ENCODE measurements at places on chromosomes 6 and 20.
A peak's percentile ranks its signal among the peaks of the same experiment; 100 is the strongest.

- DNase-seq = no peak
Measured at GRCh38 chr6:87965806-87966205, 81.8 kb upstream of the SPACA1 start.

GRCh38 chr6:69138148-69138547 is 503.1 kb downstream of the ADGRB3 start:
- DNase-seq = no peak

GRCh38 chr6:146426516-146426915 is 117.1 kb upstream of the RAB32 start:
- DNase-seq = no peak

- peak; percentile 56 for DNase-seq
Measured at GRCh38 chr20:53672484-53673129, 79.0 kb upstream of the ZNF217 start.

GRCh38 chr6:168201383-168201782 is 118.2 kb downstream of the DACT2 start:
- no peak for DNase-seq

GRCh38 chr6:27791182-27791943 is 120.8 kb downstream of the OR2B2 start:
- DNase-seq = peak; percentile 86

DNA sequence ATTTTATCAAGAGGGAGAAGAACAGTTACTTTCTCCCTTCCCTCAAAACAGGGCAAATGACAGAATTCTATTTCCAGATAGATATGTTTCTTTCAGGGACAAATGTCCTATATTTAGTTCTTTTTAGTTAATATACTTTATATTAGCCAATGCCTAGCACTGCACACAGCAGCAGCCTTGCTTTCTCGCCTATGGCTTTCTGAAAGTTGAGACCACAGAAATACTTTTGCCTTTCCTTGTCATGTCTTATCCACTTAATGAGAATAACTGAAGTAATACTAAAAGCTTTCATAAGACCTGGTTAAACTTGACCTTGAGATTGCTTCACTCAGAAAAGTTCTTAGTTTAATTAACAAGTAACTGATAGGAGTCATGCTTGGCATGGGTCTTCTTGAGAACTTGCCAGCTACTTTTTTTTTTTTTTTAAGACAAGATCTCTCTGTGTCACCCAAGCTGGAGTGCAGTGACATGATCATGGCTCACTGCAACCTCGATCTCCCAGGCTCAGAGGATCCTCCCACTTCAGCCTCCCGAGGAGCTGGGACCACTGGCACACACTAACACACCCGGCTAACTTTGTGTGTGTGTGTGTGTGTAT is 159.3 kb downstream of the CDKAL1 start:
- peak; percentile 75 for DNase-seq

DNA sequence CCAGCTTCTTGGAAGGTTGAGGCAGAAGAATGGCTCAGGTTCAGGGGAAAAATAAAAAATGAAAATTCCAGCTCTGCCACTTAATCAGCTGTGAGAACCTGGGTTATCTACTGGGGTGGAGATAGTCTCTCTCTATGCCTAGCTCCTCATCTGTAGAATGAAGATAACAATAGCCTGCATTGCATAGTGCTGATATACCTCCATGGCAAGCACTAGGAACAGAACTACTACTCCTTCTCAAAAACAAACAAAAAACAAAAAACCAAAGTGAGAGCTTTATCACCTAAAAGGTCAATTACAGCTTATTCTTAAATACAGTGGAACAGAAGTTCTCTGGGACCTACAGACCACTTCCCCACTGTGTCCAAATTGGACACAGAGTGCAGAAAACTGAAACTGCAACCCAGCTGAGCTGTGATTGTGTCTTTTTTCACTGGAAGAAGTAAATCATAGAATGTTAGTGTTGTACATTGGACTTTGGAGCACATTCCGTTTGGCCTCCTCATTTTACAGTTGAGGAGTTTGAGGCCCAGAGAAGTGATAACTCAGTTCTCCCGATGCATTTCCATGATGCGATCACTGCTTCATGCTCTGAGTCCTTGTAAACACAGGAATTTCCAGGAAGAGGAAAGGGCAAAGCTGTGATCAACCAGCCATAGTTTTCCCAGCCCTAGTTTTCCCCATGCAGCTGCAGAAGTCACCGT is 23.3 kb downstream of the MTFR2 start:
- peak; percentile 23 for DNase-seq

DNA sequence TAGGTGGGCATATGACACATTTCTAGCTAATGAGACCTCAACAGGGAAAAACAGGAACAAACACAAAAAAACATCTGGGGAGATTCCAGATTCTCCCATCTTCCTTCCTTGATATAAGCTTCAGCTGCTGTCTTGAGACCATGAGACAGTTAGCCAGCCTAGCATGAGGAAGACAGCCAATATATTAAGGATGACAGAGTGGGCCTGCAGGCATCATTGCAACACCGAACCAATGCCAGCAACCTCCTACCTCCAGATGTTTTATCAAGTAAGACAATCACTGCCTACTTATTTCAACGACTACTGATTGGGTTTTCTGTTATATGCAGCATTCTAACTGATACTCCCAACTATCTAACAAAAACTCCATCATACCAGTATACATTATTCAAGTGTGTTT is 119.0 kb downstream of the ISM1 start:
- peak; percentile 37 for DNase-seq

GRCh38 chr6:163457637-163458561 is 43.4 kb downstream of the QKI start:
- peak; percentile 96 for DNase-seq

DNA sequence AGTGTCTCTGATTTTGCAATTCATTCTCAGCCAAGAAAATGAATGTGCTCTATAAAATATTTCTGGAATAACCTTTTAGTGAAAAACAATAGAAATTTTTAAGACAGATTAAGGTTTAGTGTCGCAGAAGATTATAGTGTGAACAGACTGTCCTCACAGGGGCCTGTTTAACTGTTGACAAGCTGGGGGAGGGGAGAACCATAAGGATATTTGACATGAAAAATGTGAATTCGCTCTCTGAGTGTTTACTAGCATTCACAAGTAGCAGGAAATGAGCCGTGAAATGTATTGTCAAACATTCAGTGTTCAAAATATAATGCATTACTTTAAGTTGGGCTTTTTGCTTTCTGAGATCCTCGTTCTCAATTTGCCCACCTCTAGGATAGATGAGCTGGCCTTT is 134.8 kb upstream of the TSHZ2 start:
- no peak for DNase-seq

DNA sequence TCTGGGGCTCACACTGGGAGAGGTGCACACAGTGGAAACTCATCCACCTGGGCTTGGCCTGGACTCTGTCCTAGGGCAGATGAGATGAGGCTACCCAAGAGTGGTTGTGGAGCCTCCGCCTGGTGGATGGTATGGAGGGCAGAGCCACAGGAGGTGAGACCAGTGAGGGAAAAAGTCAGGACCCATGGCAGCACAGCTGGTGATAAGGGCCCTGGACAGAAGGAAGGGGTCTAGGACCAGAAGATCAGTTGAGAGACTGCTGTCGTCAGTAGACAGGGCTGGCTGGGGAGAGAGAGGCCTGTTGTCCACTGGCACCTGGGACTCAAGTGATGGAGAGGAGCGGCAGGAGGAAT is 29.8 kb downstream of the PLCG1 start:
- DNase-seq = no peak

DNA sequence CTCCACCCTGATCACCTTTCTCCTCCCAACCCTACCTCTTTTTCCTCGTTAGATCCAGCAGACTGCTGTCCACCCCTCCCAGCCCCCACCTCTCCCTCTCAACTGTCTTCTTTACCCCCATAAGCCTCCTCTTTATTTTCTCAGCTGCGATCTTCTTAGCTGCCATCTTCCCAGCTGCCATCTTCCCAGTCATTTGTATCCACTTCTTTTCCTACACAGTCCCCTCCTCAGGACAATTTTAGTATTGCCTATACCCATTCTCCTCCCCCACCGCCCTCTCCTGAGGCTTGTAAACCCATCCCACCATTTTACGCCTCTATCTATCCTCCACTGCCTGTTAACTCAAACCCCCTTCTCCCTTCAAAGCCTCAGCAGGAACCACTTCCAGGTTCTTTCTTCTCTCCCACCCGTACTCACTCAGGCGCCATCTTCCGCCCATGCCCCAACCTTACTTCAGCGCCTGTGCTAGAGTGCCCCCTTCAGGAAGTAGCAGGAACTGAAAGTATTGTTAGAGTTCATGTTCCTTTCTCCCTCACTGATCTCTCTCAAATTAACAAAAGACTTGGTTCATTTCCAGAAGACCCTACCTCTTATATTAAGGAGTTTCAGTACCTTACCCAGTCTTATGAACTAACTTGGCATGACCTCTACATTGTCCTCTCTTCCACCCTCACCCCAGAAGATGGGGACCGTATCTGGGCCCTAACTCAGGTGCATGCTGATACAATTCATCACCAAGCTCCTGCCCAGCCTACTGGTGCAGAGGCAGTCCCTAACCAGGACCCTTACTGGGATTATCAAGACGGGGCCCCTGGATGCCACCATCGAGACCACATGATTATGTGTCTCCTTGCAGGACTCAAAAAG is 236.0 kb downstream of the ADGRG6 start:
- DNase-seq = peak; percentile 41

GRCh38 chr6:33193619-33194018 is 1.4 kb upstream of the COL11A2 start:
- DNase-seq = no peak

DNA sequence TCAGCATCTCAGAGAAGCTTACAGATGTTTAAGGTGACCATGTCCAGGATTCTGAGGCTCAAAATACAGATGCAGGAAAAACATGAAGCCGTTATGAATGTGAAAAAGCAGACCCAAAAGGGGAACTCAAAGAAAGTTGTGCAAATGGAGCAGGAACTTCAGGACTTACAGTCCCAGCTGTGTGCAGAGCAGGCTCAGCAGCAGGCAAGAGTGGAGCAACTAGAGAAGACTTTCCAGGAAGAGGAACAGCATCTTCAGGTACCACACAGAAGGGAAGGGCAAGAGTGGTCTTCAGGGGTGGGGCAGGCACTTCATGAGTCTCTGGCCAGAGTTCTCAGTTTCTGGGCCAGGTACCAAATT is 15.2 kb downstream of the RNF8 start:
- DNase-seq = no peak

GRCh38 chr6:100271625-100272024 is 193.1 kb downstream of the SIM1 start:
- DNase-seq = no peak

GRCh38 chr6:126118936-126119335 is 132.6 kb downstream of the TRMT11 start:
- DNase-seq = peak; percentile 30

DNA sequence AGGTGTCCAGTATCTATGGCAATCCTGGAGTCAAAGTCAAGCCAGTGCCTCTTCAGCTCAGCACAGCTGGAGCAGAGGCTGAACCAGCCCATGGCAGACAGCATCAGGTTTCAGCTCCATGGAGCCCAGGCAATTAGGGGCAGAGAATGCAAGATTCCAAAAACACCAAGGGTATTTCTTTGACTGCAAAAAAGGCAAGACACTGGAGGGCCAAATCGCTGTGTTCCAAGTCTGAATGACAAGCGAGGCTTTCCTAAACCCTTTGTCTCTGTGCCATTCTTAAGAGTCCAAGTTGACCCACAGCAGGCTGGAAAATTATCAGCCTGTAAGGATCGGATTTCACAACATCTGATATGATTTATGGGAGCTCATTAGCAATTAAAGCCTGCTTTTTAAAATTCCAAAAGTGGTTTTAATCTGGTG is 49.7 kb upstream of the TGM3 start:
- DNase-seq = peak; percentile 21

DNA sequence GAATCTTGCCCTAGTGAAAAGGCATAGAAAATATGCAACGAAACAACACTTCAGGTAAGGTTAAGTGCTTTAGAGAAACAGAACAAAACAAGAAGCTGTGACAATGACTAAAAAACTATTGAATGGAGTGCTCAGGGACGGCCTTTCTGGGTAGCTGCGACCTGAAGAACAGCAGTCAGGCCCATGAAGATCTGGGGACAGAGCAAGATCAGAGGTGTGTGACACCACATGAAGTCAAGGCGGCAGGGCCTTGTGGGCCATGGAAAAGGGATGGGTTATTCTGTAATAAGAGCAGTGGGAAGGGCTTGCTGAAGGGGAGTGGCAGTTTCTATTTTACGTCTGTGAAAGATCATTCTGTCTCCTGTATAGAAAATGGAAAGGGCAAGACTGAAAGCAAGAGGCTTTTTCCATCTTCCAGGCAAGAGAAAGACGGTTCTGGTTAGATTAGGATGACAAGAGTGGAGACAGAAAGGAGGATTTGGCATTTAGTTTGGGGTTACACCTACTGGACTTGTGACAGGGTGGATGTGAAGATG is 5.1 kb downstream of the UBE2V1 start:
- no peak for DNase-seq

DNA sequence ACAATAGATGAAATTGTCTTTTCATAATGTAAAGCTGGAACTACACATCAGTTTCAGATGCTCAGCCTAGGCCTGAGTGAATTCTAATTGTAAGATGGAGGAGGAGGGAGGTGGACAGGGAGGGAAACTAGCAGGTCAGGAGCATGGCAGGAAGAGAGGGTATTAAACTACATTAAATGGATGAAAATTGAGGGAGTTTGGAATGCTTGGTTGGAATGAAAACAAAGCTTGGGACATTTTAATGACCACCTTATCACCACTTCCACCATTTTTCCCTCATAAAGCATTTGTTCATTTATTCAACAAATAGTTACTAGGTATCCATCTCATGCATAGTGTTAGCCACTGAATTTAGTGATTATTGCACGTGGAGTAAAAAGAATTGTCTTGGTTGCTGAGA is 65.0 kb downstream of the KIZ start:
- no peak for DNase-seq

DNA sequence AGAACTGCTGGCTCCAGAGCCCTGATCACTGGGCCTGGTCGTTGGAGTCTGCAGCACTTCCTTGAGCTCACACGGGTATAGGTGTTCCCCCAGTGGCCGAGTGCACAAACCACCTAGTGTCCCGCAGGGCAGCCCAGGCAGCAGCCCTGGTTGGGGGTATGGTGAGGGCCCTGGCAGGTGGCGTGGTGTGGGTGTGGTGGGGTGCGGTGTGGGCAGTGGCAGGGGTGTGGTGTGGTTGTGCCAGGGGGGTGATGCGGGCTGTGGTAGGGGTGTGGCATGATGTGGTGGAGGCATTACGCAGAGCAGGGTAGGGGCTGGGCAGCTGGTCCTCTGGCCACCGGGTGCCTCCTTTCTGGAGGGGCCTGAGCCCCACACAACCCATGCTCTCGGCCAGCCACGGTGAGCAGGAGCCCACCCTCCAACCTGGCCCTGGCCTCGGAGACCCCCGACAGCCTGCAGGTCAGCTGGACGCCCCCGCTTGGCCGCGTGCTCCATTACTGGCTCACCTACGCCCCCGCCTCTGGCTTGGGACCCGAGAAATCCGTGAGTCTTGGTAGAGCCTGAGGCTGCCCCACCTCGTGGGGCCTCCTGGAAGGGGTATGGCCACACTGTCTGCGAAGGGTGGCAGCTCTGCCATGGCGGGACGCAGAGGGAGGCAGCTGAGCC is 20.5 kb downstream of the COL20A1 start:
- DNase-seq = no peak

DNA sequence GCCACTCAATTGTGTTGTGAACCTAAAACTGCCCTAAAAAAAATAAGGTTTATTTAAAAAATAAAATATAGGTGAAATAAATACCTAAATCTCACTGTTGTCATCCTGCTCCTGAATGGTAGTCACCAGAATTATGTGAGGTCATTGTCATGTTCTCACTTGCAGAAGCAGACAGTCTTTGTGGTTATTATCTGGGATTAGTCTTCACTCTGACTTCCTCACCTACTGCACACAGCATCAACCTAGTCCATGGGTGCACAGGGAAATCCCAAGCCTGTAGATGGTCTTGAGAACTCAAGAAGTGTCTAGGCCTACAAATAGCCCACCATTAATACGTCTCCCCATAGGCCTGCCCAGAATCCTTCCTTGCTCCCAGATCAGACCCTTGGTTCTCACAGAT is 97.0 kb downstream of the FOXF2 start:
- DNase-seq = no peak

- no peak for DNase-seq
Measured at GRCh38 chr20:43345676-43346075, 112.0 kb upstream of the SRSF6 start.
